ENCODE measurements at places on chromosomes 2 and 18.

DNA sequence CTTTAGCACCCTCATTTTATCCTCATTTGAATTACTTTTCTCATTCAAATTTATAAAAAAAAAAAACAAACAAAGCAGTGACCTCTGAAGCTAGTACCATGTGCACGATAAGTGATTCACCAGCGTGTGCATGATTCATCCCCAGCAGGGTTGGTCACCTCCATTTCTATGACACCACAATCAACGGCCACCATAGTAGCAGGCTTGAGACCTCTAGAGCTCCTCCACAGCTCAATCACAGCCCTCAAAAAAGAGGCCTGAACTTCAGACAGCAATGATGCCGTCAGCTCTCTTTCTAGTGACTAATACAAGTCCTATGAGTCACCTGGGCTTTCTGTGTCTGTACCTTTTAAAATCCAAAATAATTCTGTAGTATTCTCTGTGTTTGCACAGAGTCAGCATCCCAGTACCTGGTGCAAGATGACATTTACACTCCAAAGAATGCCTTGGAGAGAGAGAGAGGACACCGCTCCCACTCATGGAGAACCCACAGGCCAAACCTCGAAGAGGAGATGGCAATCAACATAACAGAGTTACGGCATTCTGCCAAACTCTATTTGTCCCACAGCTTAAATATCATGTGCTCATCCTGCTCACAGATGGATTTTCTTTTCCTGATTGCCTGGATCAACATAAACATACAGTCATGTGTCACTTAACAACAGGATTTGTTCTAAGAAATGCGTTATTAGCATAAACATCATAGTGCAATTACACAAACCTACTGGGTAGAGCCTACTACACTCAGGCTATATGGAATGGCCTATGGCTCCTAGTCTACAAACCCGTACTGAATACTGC, 58.7 kb downstream of the L3MBTL4 start:
- DNase-seq, result no peak

GRCh38 chr18:36376361-36376760, 78.8 kb downstream of the FHOD3 start:
- no peak for DNase-seq

GRCh38 chr2:101985101-101985792, 6.5 kb upstream of the IL1R2 start:
- DNase-seq, result no peak

GRCh38 chr18:35438480-35439234, 59.1 kb downstream of the INO80C start:
- no peak for DNase-seq

- DNase-seq, result no peak
Observed at GRCh38 chr18:25998461-25998860, 92.0 kb downstream of the SS18 start.

DNA sequence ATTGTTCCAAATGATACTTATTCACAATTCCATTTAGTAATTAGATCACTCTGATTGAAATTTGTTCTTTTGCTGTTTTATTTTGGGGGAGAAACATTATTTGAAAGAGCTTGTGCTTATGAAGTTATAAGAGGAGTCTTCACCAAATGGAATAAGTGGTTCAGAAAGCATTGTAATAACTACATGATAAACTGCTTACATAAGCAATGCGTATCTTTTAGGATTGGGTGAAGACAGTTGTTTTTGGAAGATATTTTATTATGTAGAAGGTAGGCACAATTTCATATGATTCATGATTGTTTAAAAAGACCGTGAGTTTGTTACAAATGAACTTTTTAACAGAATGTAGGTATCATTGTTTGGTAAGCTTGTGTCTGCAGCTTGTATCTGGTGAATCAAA, 14.5 kb downstream of the ZNF638 start:
- DNase-seq, result no peak

GRCh38 chr2:32715391-32715841, 87.6 kb downstream of the TTC27 start:
- DNase-seq, result no peak

DNA sequence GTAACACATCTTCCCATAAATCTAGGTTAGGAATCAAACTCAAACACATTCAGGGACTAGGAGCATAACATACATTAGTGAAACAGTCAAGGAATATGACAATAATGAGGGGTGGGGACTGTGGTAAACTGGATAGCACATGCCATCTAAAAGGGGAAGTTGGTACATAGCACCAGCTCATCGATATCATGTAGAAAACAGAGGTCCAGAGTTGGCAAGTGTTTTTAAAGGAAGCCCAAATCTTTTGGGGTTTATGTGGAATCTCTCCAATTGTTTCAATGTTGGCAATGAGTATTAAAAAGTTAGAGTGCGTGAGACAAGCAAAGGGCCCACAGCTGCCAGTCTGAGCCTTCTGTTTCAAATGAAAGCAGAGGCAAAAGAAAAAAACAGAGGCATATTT, 24.4 kb downstream of the KLF7 start:
- DNase-seq, result no peak

DNA sequence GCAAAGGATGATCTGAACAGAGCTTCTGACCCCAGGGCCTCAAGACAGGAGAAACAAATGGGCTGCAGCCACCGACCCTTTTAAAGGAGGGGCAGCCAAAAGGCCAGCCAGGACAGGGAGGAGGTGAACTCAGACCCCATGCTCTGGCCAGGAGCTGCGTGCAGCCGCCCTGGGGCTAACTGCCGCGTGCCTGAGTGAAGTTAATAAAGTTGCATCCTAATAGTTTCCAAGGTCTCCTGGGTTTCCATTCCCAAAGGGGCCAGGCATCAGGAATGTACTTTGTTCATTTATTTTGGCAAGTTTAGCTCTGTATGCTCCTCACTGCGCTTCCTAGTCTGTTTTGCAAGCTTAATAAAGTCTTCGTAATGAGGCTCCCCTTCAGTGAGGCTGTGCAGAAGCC, 60.7 kb downstream of the EN1 start:
- no peak for DNase-seq

DNA sequence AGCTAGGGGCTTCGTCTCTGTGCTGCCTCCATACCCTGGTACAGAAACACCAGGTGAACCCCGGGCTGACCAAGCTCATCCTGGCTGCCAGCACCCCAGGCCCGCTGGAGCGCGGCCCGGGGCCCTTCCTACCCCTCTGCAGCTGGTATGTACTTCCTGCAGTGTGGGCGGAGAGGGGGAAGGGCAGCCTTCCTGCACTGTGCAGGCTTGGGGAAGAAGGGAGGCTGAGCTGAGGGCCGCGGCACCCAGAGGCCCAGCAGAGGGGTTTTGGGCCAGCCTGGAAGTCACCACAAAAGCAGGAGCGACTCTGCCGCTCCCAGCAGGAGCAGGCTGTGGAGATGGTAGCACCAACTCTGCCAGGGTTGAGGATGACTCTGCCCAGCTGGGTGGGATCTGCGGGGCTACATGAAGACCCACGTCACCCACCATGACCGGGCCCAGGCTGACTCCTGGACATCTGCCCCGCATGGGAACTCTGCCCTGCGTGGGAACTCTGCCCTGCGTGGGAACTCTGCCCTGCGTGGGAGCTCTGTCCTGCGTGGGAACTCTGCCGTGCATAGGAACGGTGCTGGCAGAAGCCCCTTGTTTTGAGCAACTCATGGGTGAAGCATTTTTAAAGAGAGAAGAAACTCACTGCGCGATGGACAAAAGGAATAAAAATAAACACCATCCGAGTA, 273.3 kb downstream of the NDUFA10 start:
- no peak for DNase-seq

DNA sequence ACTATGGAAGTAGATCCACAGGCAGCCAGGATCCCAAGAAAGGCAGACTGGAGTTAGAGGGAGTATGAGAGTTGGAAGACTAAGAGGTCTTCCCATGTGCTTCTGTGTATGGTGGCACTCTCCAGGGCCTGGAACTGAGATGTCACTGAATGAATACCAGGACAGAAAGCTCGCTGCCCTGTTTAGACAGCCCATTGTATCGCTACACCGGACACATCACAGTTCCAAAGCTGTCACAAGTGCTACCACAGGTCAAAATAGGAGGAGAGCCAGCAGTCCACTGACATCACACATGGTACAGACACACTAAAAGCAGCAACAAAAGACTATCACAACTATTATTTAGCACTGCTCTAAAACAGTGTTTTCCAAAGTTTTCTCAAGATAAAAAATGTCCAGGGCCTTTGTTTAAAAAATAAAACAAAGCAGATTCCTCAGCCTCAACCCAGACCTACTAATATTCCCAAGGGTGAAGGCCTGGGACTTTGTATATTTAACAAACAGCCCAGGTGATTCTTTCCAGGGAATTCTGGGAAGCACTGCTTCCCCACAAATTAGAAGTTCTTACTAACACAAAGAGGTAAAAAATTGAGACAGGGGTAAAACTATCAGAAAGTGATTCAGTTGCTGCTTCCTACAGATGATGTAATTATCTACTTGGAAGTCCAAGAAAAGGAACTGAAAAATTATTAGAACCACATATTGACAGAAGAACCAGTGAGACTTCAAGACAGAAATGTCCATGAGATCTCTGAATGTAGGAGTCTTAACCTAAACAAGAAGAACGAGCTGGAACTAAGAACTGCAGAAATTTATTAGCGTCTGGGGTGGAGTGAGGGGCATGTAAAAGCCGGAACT, 116.0 kb downstream of the DTNB start:
- no peak for DNase-seq

DNA sequence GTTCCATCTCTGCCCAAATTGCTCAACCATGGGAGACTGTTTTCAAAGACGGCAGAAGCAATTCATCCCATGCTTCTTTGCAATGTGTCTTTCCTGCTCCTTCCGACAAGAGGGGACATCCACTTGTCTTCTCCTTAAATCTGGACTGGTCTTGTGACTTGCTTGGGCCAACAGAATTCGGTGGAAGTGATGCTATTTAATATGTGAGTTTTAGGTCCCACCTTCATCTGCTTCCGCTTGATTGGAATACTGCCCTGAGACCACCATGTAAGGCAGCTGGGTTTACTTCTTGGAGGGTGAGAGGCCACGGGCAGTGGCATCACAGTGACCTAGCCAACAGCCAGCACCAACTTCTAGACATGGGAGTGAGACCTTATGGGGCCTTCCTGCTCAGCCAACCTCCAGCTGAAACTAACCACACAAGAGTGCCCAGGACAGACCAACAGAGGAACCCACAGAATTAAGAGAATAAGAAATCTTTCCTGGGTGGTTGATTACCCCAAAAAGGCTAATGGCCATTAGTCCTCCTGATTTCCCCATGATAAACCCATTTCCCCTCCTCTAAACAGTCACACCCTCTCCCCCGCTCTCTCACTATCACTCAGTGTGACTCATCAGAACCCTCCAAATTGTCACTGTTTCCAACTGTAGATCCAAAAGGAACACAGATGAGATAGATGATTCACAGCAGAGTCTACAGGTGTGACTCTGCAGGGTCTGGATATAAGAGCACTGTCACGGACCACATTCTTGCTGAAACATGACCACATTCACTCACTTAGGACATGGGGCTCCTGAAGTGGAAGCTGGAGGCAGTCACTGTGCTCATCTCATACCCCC, 16.2 kb upstream of the RHOB start:
- DNase-seq, result no peak

- no peak for DNase-seq
Observed at GRCh38 chr18:46711444-46711863, 45.4 kb downstream of the ST8SIA5 start.

DNA sequence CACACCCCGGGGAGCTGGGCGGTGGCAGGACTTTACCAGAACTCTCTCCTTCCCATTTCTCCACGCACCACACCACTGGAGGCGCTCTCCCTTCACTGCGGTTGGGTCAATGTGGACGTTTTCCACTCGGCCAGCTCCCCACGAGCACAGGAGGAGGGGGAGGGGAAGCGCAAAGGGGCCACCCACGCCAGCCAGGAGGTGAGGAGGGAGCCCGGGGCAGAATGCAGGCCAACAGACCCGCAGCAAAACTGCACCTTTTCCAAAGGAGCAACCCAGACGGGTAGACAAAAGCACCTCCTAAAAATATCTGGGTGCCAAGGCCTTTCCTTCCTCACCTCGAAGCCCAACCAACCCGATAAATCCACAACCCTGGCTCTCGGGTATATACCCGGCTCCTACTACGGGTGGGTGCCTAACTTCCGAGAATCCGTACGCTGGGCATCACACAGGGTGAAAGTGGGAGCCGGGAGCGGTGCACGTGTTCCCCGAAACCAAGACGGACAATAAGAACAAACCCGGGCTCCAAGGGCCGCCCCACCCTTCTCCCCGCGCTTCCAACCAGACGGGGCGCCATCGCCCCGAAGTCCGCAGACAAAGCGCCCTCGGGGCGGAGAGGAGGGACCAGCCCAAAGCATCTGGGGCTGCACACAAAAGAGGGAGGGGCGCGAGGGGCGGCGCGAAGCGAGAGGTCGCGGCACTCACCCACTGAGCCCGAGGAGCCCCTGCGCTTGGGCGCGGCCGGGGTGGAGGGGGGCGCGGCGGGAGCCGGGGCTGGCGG, 1.0 kb downstream of the RTN4 start:
- peak; percentile 51 for DNase-seq

- DNase-seq, result no peak
Observed at GRCh38 chr2:207409517-207409916, 120.2 kb upstream of the CREB1 start.

GRCh38 chr18:78782951-78783563, 196.6 kb upstream of the SALL3 start:
- no peak for DNase-seq

DNA sequence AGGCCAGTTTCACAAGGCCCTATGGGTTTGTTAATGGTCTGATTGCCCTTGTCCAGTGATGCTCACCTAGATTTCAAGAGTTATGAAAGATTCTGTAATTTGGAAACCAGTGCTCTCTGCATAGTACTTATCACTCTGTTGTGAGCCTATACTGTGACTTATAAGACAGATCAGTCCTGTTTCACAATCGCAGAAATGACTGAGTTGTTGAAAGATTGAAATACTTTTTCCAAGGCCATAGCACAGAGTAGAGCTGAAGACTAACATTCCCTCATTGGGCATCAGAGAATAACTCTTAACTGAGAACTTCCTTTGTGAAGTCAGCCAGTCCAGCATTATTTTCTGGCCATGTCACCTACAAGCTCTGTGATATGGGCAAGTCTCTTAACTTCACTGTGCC, 44.0 kb downstream of the CCDC85A start:
- DNase-seq, result no peak

DNA sequence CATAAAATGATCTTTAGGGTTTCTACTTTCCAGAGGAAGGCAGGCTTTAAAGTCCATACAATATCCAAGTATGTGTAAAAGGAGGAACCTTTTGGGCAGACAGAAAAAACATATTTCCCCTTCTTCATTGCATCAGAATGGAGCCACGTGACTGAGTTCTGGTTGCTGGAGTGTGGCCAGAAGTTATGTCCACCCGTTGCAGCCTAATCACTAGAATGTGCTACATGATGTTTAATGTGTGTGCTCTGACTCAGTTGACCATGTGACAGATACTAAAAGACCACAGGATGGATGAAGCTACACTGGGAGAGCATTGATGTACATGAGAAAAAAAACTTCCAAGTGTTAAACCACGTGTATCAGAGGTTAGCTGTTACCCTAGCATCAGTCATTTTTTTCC, 460.9 kb downstream of the RIT2 start:
- DNase-seq, result no peak

- DNase-seq, result no peak
Observed at GRCh38 chr18:63907664-63908063, at the start of gene SERPINB10. Gene SERPINB10 (plus strand): TSS chr18:63907958. CDS start chr18:63915511, 7,553 bp downstream.

DNA sequence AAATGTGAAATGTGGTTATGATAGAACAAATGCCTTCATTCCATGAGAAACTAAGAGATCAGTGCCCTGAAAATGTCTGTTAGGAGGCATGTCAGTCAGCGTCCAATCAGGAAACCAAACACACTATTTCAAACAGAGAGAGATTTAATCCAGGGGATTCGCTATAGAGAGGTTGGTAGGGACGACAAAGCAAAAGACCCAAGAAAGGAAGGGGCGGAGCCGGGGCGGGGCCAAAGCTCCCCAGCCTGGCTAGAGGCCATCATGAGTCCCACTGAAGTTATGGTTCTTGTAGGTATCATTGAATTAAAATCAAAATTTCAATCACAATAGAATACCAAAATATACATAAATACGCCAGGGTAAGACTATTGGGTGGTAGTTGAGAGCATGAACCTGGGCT, 32.9 kb upstream of the RNF149 start:
- DNase-seq, result no peak

Measured in T-helper 22 cell (primary cell).